ENCODE measurements at places on chromosomes 1 and 21. TPM values are rescaled to one million over a fixed set of nuclear protein-coding genes. Genes with fewer than 3 reads are reported as not detected.

DNA sequence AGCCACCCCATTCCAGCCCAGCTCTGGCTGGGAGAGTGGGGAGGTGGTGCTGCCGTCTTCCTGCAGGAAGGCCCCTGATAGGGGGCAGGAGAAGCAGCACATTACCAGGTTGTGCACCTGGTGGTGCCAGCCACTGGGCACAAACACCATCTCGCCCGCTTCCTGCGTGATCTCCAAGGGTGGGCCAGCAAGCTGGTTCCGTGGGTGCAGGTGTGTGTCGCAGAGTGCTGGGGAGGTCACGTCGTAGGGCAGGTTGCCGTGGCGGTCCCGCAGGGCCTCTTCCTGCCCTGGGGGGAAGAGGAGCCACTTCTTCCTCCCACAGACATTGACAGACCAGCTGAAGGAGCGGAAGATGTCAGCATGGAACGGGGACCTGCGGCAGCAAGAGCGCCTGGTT lies 1.8 kb downstream of the JMJD4 start:
- no peak for DNase-seq

DNA sequence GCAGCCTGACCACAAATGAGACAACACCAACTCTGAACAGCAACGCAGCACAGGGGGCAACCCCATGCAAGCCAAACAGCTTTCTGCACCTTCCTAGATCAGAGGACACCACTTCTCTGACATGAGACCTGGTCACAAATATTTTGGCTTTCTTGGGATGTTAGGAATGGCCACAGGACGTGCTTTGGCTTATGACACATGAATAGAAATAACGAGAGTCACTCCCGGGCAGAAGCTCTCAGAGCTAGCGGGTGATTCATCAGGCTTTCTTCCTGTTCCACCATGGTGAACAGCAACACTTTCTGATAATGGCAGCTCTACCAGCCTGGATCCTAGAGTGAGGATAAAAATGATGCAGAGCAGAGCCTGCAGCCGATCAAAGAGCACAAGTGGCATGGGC lies 39.4 kb downstream of the PAFAH2 start:
- no peak for DNase-seq

GRCh38 chr21:15301014-15301413 lies 236.2 kb upstream of the NRIP1 start:
- no peak for DNase-seq

DNA sequence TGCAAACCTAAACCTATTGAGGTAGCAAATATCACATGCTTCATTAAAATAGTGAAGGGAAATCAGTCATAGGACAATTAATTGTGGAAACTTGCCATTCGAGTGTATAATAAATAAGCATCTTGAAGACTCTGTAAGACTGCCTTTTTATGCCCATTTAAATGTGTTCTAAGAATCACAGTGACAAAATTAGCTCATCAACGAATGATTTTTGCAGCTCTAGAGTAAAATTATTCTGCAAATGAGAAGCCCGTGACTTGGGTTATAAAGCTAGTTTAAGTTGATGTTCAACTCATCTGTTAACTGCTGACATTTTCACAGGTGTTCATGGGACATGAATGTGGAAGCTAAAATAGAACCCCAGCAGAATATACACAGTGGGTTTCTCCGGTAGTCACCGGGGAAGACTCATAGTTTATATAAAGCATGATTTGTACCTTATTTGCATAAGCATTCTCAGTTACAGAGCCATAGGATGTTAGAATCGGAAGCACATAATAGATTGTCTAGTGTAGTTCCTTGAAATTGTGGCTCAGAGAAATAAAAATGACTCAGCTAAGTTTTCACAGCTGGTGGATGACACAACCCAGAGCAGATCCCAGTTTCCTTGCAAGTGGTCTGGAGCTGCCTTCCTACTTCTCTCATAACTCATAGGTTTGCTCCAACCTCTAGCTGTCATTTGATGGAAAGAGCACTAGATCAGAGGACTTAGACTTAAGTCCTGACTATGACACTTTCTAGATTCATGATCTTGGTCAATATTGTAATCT lies 107.3 kb downstream of the UCHL5 start:
- DNase-seq: no peak

- no peak for DNase-seq
These were observed 7.2 kb upstream of the ADAMTS1 start for GRCh38 chr21:26852423-26852822.

- DNase-seq: no peak
These were observed 84.1 kb upstream of the COX20 start for GRCh38 chr1:244751271-244751895.

- no peak for DNase-seq
These were observed 5.9 kb downstream of the RHEX start for GRCh38 chr1:206058927-206059292.

GRCh38 chr1:119358636-119359035 lies 9.9 kb upstream of the HAO2 start:
- no peak for DNase-seq

DNA sequence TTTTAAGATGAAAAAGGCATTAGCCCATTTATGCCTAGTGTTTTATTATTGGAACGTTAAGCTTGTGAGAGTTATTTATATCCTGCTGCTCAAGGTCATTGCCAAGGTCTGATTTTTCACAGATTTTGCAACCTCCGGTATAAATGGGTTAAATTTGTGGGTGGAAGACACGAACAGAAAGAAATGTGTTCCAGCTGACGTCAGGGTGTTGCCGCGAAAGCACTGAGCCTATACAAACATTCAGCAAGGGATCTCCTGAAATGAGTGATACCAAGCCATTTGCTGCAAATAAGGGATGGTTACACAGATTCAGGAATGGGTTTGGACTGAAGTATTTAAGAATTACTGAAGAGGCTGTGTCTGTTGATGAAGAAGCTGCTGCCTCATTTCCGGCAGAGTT lies 32.2 kb downstream of the TMED5 start:
- no peak for DNase-seq

DNA sequence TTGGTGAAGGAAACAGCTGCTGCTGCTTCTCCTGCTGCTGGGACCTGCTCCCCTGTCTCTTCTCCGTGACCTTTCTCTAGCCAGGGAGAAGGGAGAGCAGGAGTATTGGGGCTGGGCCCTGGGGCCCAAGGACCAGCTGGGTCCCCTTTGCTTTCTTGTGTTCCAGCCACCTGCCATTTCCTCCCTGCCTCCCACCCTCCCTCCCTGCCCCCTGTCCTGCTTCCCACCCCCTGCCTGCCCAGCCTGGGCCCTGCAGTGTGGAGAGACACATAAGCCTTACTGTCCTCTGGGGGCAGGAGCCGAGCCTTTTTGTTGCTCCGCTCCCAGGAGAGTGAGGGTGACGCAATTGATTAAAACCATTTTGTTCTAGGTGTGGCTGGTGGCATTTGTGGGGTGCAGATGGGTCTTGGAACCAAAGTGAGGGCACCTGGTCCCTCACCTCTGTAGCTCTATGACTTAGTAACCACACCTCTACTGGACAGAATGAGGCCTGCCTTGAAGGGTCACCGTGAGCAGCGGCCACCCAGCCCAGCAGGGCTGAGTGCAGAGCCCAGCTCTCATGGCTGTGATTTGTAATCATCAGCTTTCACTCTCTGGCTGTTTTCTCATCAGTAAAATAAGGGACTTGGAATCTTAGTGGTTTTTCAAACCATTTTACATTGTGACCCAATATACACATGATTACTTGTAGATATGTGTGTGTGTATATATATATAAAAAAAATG lies 13.9 kb upstream of the TMEM222 start:
- DNase-seq: no peak

DNA sequence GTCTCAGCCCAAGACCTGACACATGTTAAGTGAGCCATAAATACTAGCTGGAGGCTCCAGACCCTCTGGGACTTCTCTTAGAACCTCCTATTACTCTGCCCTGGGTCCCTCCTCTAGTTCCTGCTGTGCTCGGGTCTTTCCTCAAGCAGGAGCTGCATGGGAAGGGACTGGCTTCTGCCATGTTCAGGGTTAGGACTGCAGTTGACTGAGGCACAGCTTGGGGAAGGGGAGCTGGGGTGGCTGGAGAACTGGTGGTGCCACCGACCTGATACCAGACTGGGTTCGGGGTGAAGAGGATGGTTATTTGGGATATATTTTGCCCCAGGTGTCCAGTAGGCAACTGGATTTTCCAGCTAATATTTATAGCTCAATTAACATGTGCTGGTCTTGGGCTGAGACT lies 15.7 kb downstream of the HYI start:
- no peak for DNase-seq

DNA sequence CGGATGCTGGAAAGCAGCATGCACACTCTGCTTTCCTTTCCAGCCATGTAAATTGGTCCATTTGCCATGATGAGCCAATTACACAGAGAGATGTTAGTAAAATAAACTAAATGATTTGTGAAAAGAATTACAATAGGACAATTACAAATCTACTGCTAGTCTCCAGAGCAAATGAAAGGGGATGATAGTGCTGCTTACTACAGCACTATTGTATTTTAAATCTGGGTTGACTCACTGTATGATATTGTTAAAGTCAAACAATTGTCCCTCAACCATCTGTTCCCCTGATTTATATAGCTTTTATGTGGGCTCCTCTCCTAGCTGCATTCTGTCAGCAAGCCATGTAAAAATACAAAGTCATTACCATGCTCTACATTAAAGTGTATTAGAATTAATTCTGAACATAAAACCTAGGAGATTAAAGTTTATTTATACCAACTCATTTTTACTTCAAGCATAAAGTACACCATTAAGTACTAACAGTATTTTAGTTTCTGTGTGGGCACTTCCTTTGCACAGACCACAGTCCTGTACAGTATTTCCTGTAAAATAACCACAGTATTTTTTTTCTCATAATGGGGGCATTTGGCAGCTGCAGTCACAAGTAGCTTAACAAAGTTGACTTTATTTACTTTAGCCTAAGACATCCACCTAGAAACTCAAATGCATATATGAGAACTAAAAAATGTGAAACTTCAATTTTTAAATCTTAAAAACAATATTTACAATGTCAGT lies 135.8 kb downstream of the VAV3 start:
- DNase-seq: no peak

DNA sequence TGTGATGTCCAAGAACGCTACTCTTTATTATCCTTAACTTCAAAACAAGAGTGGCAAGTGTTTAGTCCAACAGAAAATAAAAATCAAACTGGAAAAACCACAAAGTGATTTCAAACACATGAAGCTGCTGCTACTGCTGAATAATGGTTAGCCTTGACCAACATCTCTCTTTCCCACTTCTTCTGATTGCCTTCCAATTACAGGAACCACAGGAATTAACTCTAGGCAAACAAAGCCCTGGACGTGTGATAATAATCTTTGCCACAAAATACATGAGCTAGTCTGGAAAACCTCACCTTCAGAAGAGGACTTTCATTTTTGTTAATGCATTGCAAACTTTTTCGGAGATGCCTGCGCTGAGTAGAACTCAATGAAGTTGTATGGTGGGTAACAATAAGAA lies 48.6 kb upstream of the COL11A1 start:
- DNase-seq: no peak

DNA sequence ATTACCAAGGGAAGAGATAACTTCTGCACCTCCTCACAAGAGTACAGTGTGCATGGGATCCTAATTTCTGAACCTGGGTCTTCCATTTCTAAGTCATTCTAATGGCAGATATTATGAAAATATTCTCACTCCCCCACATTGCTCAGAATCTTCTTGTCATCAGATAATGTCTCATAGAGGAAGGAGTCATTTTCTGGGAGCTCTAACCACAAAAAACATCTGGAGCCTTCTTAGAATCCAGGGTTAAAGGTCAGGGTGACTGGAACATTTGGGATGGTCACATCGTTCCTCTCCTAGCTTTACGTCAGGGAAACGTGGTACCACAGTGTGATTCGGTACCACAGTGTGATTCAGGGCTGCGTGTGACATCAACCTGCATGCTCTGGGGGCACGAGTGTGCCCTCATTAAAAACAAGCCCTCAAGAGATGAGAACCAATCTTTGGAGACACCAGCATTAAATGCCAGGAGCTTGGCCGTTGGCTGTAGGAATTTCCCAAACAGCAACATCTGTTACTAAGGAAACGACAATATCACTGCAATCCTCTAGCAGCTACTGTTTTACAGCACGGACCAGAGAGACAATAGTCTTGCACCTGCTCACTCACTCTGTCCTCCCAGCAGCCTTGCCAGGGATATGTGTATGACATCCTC lies 179.1 kb downstream of the PSMG1 start:
- no peak for DNase-seq

DNA sequence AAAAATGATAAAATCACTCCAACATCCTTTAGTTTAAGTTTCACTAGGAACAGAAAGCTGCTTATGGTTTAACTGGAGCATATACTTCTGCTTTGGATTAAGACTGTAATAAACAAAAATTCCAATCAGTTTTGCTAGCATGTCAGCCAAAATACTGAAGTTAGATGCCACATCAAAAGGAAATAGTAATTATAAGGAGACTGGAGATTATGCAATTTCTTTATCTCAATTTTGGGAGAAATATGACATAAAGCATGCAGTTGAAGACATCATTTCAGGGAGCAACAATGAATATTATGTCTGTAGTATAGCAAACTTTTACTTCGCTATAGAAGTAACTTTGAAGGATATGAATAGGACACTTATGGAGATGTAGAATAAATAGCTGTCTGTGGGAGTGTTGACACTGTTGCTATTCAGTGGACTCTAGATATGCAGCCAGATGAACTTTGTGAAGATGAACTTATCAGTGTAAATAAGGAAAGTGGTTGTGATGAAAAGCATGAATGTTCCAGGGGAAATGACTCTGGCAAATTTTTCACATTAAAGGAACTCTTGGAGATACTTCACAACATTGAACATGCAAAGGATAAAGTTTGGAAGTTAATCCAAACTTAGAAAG lies 107.8 kb downstream of the RABGAP1L start:
- peak; percentile 85 for DNase-seq

- DNase-seq: no peak
These were observed 64.6 kb upstream of the RALGPS2 start for GRCh38 chr1:178660461-178660860.

GRCh38 chr1:17328855-17329254 lies 20.9 kb downstream of the PADI4 start:
- no peak for DNase-seq

- no peak for DNase-seq
These were observed 21.7 kb downstream of the KCNK2 start for GRCh38 chr1:215104283-215104682.

DNA sequence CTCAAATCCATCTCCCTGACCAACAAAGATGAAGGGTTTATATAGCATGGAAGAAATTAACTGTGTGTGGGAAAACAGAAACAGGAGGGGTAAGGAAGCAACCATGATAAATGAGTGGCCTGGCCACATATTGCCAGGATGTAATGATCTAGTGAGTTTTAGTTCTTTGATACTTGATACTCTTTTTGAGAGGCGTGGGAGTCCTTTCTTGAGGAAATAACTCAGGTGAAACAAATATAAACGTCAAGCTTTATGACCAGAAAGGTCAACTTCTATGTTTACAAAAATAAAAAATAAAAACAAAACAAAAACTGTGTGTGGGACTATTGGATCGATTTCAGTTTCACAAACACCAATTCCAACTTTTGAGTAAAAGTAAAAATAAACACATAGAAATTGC lies 860.8 kb upstream of the B3GALT2 start:
- no peak for DNase-seq

SPATA17 gene
- total RNA-seq: 1.5 TPM

PPFIA4 gene
- total RNA-seq: 4.8 TPM

NTMT2 gene
- total RNA-seq: not detected

C1orf141 gene
- not detected for total RNA-seq

IGFN1 gene
- total RNA-seq: 0.50 TPM

RXFP4 gene
- not detected for total RNA-seq

GLIS1 gene
- total RNA-seq: not detected

GPR52 gene
- total RNA-seq: 0.19 TPM

LDLRAD1 gene
- total RNA-seq: not detected

DDX20 gene
- total RNA-seq: 23.0 TPM

OR2T29 gene
- not detected for total RNA-seq

CLCA1 gene
- total RNA-seq: not detected

METTL25B gene
- 15.1 TPM for total RNA-seq

Measured in SK-MEL-5 (cell line).